ENCODE measurements at places on chromosomes 11 and 22. TPM values are rescaled to one million over a fixed set of nuclear protein-coding genes. Genes with fewer than 3 reads are reported as not detected.

- H3K4me1 ChIP-seq = no peaks in the 10 kb centered on the region
- DNase-seq = no peak
- H3K4me3 ChIP-seq = no peak overlapping the region
- H3K27ac ChIP-seq = no peak overlapping the region
- no peaks in the 10 kb centered on the region for H3K27me3 ChIP-seq
These were observed 96.2 kb downstream of the PDHX start for GRCh38 chr11:35012467-35013191.

DNA sequence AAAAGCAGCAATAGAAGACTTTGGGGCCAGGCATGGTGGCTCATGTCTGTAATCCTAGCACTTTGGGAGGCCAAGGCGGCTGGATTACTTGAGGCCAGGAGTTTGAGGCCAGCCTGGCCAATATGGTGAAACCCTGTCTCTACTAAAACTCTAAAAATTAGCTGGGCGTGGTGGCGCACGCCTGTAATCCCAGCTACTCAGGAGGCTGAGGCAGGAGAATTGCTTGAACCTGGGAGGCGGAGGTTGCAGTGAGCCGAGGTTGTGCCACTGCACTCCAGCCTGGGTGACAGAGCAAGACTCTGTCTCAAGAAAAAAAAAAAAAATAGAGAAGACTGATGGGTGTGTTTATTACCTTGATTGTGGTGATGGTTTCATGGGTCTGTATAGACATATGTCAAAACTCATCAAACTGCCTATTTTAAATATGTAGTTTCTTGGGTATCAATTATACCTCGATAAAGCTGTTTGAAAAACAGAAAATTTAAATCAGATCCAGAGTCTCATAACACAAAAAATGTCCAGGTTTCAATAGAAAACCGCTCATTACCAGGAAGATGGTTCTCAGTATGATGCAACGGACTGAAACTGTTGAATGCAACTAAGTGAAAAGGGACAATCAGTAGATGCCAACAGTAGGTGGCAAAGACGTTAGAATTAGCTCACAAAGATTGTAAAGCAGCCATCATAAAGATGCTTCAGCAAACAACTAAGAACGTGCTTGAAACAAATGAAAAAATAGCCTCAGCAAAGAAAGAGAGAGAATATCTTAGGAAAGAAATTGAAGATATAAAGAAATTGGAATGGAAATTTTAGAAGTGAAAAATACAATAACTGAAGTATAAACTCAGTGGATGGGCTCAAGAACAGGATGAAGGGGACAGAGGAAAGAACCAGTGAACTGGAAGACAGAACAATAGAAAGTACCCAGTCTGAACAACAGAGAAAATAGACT is 33.1 kb upstream of the SEPTIN5 start:
- H3K27me3 ChIP-seq = peaks cover 2% of the 10 kb centered on the region
- no peaks in the 10 kb centered on the region for H3K36me3 ChIP-seq
- H3K27ac ChIP-seq = no peak overlapping the region
- H3K4me1 ChIP-seq = peaks cover 12% of the 10 kb centered on the region
- no peak overlapping the region for H3K4me3 ChIP-seq
- DNase-seq = no peak

- H3K27ac ChIP-seq = no peak overlapping the region
- H3K36me3 ChIP-seq = no peaks in the 10 kb centered on the region
- peaks cover 9% of the 10 kb centered on the region for H3K4me1 ChIP-seq
- no peak overlapping the region for H3K4me3 ChIP-seq
- H3K27me3 ChIP-seq = no peaks in the 10 kb centered on the region
These were observed 38.4 kb upstream of the THY1 start for GRCh38 chr11:119461229-119461963.

DNA sequence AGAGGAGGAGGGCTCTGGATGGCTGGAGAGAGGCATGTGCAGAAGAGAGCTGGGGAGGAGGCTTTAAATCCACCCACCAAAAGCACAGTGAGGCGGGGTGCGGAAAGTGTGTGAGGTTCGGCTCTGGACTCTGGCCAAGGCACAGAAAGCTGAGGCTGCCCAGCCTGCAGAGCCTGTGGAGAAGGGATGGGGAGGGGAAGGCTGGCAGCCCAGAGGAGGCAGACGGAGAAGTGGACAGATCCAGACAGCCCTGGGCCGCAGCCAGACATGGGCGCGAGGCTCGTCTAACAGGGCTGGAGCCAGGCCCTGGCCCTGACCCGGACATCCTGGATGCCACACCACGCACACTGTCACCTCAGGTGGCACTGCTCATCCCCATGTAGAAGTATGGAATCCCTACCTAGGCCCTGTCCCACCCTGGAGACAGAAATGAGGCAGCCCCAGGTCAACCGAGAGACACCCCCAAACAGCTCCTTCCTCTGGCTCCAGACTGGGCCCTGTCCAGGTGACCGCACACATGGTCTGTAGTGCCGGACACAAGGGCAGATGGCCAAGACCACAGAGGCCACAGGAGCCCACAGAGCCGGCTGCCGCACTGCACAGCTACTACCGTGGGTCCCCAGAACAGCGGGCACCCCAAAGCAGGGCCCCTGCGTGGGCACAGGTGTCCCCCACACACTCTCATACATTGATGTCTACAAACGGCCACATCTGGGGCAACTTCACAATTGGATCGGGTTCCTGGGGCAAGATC is 16.6 kb upstream of the MOB2 start:
- no peak overlapping the region for H3K27ac ChIP-seq
- no peaks in the 10 kb centered on the region for H3K27me3 ChIP-seq
- no peaks in the 10 kb centered on the region for H3K4me1 ChIP-seq
- no peaks in the 10 kb centered on the region for H3K36me3 ChIP-seq
- no peak for DNase-seq

DNA sequence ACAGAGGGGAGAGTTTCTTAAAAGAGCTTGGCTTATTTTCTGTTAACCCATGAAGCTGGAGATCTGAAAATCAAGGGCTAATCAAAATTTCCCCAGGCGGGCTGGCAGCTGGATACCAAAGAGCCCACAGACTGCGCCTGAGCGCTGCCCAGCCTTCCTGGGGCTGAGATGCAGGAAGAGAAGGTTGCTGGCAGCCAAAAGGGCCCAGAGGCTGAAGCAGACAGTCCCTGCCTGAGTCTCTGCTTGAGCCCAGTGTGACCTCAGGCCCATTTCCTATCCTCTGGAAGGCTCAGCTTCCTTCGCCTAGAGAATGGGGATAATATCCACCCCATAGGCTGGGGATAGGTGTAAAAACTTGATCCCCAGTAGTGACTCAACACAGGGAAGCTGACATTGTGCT is 49.1 kb downstream of the ARRB1 start:
- no peaks in the 10 kb centered on the region for H3K4me1 ChIP-seq
- no peak overlapping the region for H3K27ac ChIP-seq
- H3K4me3 ChIP-seq = no peak overlapping the region
- H3K36me3 ChIP-seq = no peaks in the 10 kb centered on the region

DNA sequence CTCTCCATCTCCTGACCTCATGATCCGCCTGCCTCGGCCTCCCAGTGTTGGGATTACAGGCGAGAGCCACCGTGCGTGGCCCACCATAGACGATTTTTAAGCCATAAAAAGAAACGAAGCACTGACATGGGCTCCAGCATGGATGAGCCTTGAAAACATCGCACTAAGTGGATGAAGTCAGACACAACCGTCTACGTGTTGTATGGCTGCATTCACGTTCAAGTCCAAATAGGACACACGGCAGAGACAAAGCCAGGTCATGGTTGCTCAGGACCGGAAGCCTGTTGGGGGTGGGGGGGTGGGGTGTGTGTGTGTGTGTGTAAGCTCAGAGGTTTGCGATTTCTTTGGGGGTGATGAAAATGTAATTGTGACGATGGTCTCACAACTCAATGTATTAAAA is 10.0 kb downstream of the RRP7A start:
- H3K36me3 ChIP-seq = peaks cover 16% of the 10 kb centered on the region
- H3K4me1 ChIP-seq = no peaks in the 10 kb centered on the region
- no peaks in the 10 kb centered on the region for H3K27me3 ChIP-seq
- H3K27ac ChIP-seq = no peak overlapping the region

- H3K4me3 ChIP-seq = no peak overlapping the region
- H3K27ac ChIP-seq = no peak overlapping the region
- no peaks in the 10 kb centered on the region for H3K36me3 ChIP-seq
- DNase-seq = no peak
- no peaks in the 10 kb centered on the region for H3K4me1 ChIP-seq
These were observed 21.9 kb downstream of the MRPL23 start for GRCh38 chr11:1969035-1969434.

GRCh38 chr11:47533690-47534151 is 19.2 kb downstream of the CELF1 start:
- no peaks in the 10 kb centered on the region for H3K27me3 ChIP-seq
- DNase-seq = no peak
- H3K4me1 ChIP-seq = peaks cover 5% of the 10 kb centered on the region

- no peaks in the 10 kb centered on the region for H3K27me3 ChIP-seq
- no peak within 1 kb of the TSS for H3K27ac ChIP-seq
- H3K4me1 ChIP-seq = no peaks in the 10 kb centered on the region
- no peak within 1 kb of the TSS for H3K4me3 ChIP-seq
These were observed at the start of gene ARHGAP20 for GRCh38 chr11:110711776-110712658. Gene ARHGAP20 (minus strand): TSS chr11:110712437. CDS start chr11:110712231, 206 bp downstream.

GRCh38 chr11:117820071-117820470 is 4.5 kb downstream of the FXYD2 start:
- no peak overlapping the region for H3K4me3 ChIP-seq
- H3K27ac ChIP-seq = no peak overlapping the region
- no peaks in the 10 kb centered on the region for H3K36me3 ChIP-seq
- DNase-seq = no peak
- no peaks in the 10 kb centered on the region for H3K4me1 ChIP-seq

DNA sequence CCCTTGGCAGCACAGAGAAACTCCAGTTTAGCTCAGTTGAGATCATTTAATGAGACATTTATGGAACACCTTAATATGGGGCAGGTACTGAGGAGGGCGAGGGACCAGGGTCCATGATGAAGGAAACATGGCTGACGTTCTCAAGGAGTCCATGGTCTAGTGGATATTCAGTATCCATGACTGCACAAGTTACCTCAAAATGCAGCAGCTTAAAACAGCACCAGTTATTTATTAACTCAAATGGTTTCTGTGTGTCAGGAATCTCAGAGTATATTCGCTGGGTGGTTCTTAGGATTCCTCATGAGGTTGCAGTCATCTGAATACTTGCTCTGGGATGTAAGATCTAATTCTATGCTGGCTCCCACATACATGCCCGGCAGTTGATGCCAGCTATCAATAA is 346.8 kb downstream of the LARGE1 start:
- no peaks in the 10 kb centered on the region for H3K27me3 ChIP-seq
- H3K27ac ChIP-seq = no peak overlapping the region

DNA sequence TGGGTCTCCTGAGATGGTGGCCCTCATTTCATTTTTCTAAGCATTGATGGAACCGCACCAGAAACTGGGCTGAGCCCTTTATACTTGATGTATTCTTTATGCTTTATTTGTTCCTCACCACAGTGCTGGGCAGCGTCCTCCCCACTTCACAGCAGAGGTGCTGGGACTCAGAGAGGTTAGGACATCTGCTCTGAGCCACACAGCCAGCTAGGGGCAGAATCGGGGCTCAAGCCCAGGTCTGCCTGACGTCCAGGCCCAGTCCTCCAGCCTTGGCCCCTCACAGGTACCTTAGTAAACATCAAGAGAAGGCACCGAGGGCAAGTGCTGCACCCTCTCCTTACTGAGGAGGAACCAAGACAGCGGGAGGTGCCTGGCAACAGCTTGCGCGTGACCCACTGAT is 20.2 kb upstream of the SHISAL1 start:
- H3K4me1 ChIP-seq = no peaks in the 10 kb centered on the region
- no peaks in the 10 kb centered on the region for H3K36me3 ChIP-seq
- no peak for DNase-seq
- H3K4me3 ChIP-seq = no peak overlapping the region
- H3K27me3 ChIP-seq = no peaks in the 10 kb centered on the region

GRCh38 chr11:8006349-8006977 is 19.3 kb downstream of the EIF3F start:
- DNase-seq = peak; percentile 68
- no peak overlapping the region for H3K27ac ChIP-seq
- H3K4me1 ChIP-seq = no peaks in the 10 kb centered on the region
- H3K27me3 ChIP-seq = no peaks in the 10 kb centered on the region

GRCh38 chr11:66866007-66866406 is 9.1 kb downstream of the LRFN4 start:
- H3K36me3 ChIP-seq = peaks cover 24% of the 10 kb centered on the region
- peaks cover 10% of the 10 kb centered on the region for H3K4me1 ChIP-seq
- DNase-seq = no peak

GRCh38 chr11:66052664-66052982 is 459 bp downstream of the SF3B2 start:
- DNase-seq = no peak
- H3K27ac ChIP-seq = peak overlapping the region; percentile 85
- H3K4me1 ChIP-seq = peaks cover 16% of the 10 kb centered on the region
- peaks cover 48% of the 10 kb centered on the region for H3K36me3 ChIP-seq
- H3K27me3 ChIP-seq = no peaks in the 10 kb centered on the region

Gene GDPD4
- not detected for total RNA-seq

Gene CCDC87
- total RNA-seq = 0.40 TPM

Gene MRGPRG
- total RNA-seq = not detected

Gene KLHL35
- not detected for total RNA-seq

Gene OR52N4
- not detected for total RNA-seq

Gene SPA17
- total RNA-seq = 5.7 TPM

Gene CYTH4
- total RNA-seq = 0.75 TPM

Gene BEST1
- 0.85 TPM for total RNA-seq

Gene ANO1
- 0.13 TPM for total RNA-seq

Gene OSBP2
- 28.8 TPM for total RNA-seq

Gene MS4A2
- total RNA-seq = 1.5 TPM

Gene HOATZ
- not detected for total RNA-seq

Gene HBD
- 28.0 TPM for total RNA-seq

Gene RAB6A
- total RNA-seq = 77.2 TPM

All from K562 (cell line).